Activated CD8-positive, alpha-beta T cell treated with anti-CD3 and anti-CD28 coated beads, Interleukin-2, amount 10 ng/mL, durations not matched to agents 7 days and 5 days (primary cell): ENCODE measurements at places on chromosomes 6 and 20.

GRCh38 chr20:63707558-63708300 is at the start of the genes ARFRP1 and ZGPAT:
TSS of gene ARFRP1 (minus strand) at chr20:63707976. CDS start at chr20:63707091, 885 bp downstream.
TSS of gene ZGPAT (plus strand) at chr20:63708039. CDS start at chr20:63708581, 542 bp downstream.
- peak; percentile 90 for DNase-seq
- no peaks in the 10 kb centered on the region for H3K27me3 ChIP-seq
- H3K36me3 ChIP-seq = peaks cover 65% of the 10 kb centered on the region
- peaks cover 44% of the 10 kb centered on the region for H3K4me1 ChIP-seq
- peak within 1 kb of the TSS; percentile 90 for H3K4me3 ChIP-seq

DNA sequence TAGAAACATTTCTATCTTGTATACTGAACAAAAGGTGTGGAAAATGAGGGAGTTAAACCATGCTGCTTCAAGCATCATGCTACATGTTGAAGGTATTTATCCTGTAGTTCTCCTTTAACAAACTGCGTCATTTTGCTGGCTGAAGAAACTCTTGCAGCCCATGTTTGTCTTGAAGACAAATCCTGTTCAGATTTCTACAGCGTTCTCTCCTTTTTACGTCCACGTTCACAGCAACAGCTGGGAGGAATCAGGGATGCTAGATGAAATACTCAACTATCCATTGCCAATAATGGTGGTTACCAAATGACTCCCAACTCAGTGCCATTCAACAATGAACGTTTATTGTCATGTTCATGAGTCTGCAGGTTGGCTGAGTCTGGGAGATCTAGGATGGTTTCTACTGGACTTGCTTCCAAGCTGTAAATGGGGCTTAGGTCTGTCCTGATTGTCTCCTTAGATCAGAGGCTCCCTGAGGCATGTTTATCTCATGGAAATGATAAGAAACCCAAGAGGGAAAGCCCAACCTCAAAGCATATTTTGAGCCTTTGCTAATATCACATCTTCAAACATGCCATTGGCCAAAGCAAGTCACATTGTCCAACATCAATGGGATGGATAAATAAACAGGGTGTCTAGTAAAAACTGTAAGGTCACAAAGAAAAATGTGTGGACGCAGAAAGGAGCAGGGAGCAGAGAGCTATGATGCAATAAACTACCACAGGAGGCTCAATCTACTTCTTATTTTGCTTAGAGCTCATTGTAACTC is 2.7 kb upstream of the PLCB1 start:
- no peaks in the 10 kb centered on the region for H3K36me3 ChIP-seq
- no peak overlapping the region for H3K4me3 ChIP-seq
- H3K27ac ChIP-seq = no peak overlapping the region
- peaks cover 17% of the 10 kb centered on the region for H3K4me1 ChIP-seq

DNA sequence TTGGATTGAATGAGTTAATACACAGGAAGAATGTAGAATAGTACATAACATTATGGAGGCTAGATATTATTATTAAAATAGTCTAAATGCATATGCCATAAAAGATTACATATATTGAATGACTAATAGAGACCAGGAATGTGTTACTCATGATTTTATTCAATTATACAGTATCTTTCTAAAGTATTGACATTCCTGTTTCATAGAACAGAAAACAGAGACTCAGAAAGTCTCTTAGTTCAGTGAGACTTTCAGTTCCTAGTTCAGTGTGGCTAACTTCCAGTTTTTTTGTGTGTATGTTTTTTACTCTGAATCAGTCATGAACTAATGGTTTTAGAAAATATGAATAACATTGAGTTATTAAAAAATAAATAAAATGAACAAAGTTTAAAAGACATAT is 34.6 kb upstream of the TMEM244 start:
- peaks cover 5% of the 10 kb centered on the region for H3K27me3 ChIP-seq
- DNase-seq = no peak
- H3K4me1 ChIP-seq = no peaks in the 10 kb centered on the region
- H3K4me3 ChIP-seq = no peak overlapping the region

GRCh38 chr6:157520596-157521361 is 139.8 kb downstream of the ZDHHC14 start:
- DNase-seq = no peak
- no peak overlapping the region for H3K27ac ChIP-seq
- peaks cover 11% of the 10 kb centered on the region for H3K36me3 ChIP-seq
- no peak overlapping the region for H3K4me3 ChIP-seq

- peaks cover 6% of the 10 kb centered on the region for H3K4me1 ChIP-seq
- H3K27me3 ChIP-seq = peaks cover 16% of the 10 kb centered on the region
- no peak overlapping the region for H3K4me3 ChIP-seq
Measured at GRCh38 chr6:93424303-93425064, 5.1 kb upstream of the EPHA7 start.

DNA sequence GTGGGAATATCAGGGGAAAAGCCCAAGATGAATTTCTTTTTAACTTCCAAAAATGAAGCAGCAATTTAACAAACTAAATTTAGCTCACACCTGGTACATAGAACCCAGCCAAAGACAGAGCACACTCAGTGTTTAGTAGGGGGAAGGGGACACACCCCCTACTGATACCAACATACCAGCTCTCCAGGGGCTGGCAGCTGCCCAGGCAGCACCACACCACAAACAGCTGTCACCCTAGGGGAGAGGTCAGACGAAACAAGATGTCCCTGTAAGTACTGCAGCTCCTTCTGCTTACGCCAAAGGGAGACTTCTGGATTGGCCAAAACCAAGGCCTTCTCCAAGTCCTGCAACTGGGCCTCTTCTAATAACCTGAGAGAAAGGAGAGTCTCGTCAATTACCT is 26.0 kb downstream of the MDN1 start:
- H3K27me3 ChIP-seq = no peaks in the 10 kb centered on the region
- H3K27ac ChIP-seq = peak overlapping the region; percentile 92
- H3K4me3 ChIP-seq = peak overlapping the region; percentile 51
- DNase-seq = no peak
- H3K4me1 ChIP-seq = peaks cover 40% of the 10 kb centered on the region

GRCh38 chr6:18488526-18489270 is 101.5 kb downstream of the RNF144B start:
- no peak overlapping the region for H3K27ac ChIP-seq
- H3K4me3 ChIP-seq = no peak overlapping the region
- no peaks in the 10 kb centered on the region for H3K27me3 ChIP-seq
- no peak for DNase-seq

- no peak for DNase-seq
- no peak overlapping the region for H3K4me3 ChIP-seq
- H3K4me1 ChIP-seq = no peaks in the 10 kb centered on the region
- peaks cover 9% of the 10 kb centered on the region for H3K27me3 ChIP-seq
Measured at GRCh38 chr6:113901482-113901881, 44.3 kb downstream of the MARCKS start.

DNA sequence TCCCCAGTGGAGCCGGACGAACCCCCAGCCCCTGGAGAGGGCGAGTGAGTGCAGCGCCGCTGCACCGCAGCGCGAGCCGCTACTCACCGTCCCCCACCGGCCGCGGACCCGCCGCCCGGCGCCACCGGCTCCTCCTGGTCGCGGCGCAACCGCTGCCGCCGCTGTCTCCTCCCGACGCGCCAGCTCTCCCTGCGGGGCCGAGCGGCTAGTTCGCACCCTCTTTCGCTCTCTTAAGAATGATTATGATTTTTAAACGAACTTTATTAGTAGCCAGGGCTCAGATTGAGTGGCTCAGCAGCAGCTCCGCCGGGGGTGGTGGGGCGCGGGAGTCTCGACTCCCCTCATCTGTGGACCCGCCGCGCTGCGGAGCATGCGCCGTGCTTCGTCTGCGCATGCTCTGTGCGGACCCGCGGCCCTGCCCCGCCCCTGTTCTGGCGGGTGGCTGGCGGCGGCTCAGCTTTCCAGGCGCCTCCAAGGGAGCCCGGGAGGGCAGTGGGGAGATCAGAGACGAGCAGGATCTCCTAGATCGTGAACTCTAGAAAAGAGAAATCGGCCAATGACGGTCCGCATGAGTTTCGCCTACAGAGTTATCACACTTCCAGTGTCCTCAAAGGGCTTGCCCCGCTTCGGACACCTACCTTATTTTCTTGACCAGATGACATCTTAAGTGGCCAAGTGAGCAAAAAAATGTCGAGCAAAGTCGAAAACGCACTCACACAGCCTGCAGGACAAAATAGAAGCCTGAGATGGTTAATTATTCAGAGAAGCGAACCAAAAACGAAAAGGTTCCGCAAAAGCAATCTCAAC is at the start of gene RAB23:
Gene RAB23 (minus strand): TSS at position 372 of the 807 bp plus-strand sequence. CDS start 11,927 bp downstream, outside the sequence.
- peak; percentile 80 for DNase-seq
- peaks cover 48% of the 10 kb centered on the region for H3K27me3 ChIP-seq
- H3K4me3 ChIP-seq = peak within 1 kb of the TSS; percentile 92
- peaks cover 3% of the 10 kb centered on the region for H3K36me3 ChIP-seq

DNA sequence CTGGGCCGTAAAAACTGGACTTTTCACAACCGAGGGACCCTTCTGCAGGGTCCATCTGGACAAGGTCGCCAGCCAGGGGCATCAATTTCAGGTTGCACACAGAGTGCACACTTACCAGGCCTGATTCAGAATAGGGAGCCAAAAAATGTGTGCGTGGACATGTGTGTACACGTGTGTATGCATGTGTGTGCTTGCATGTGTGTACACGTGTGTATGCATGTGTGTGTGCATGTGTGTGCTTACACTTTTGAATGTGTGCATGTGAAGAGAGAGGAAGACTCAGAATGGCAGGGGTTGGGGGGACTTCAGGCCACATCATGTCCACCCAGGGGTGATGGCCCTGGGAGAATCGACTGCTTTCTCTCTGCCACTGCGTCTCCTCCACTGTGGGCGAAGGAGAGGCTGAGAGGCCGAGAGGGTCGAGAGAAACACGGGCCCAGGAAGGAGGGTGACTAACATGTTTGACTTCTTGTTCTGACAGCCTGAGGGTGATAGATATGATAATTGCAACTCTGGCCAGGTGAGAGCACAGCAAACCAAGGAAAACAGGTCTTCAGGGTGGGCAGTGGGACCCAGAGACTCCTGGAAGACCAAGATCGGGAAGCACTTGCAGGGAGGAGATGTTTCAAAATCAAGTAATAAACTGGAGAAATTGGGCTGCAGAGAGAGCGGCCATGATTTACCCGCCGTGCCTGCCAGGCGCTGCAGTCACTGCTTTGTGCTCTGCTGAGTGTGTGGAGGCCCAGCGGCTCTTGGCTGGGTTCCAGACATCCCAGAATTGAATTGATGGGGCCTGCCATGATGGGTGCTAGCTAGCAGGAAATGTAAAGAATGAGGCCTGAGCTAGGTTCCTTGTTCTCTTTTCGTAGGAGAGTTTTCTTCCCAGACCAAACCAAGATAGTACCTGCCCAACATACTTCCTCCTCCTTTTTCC is 310.8 kb downstream of the QKI start:
- H3K4me1 ChIP-seq = no peaks in the 10 kb centered on the region
- no peak overlapping the region for H3K27ac ChIP-seq
- no peak for DNase-seq

GRCh38 chr6:126182650-126183311 is 157.1 kb upstream of the CENPW start:
- no peaks in the 10 kb centered on the region for H3K36me3 ChIP-seq
- no peak overlapping the region for H3K27ac ChIP-seq
- no peak overlapping the region for H3K4me3 ChIP-seq

DNA sequence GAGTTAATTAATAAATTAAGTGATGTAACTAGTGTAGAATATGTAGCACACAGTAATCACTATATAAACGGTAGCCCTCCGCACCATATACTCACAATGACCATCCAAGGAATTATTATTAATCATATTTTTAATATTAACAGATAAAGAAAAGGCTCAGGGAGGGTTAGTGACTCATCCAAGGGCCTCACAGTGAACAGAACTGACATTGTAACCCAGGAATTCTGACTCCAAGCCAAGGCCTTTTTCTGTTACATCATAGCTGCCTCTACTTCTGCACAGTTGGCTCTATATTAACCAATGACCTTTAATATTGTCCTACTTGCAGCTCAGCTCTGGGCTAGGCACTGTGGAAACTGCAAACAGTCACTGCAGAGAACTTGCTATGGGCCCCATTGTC is 117.5 kb upstream of the SIRPG start:
- H3K27ac ChIP-seq = no peak overlapping the region
- peaks cover 12% of the 10 kb centered on the region for H3K4me1 ChIP-seq
- peaks cover 11% of the 10 kb centered on the region for H3K27me3 ChIP-seq
- no peak for DNase-seq
- no peaks in the 10 kb centered on the region for H3K36me3 ChIP-seq
- no peak overlapping the region for H3K4me3 ChIP-seq

- peak overlapping the region; percentile 92 for H3K27ac ChIP-seq
- no peaks in the 10 kb centered on the region for H3K27me3 ChIP-seq
Measured at GRCh38 chr6:159693894-159694545, 979 bp upstream of the SOD2 start.

GRCh38 chr20:62274332-62274950 is 28.4 kb upstream of the ADRM1 start:
- H3K4me3 ChIP-seq = no peak overlapping the region
- DNase-seq = no peak
- H3K4me1 ChIP-seq = no peaks in the 10 kb centered on the region
- peaks cover 7% of the 10 kb centered on the region for H3K36me3 ChIP-seq

GRCh38 chr20:32057656-32058184 is 5.7 kb downstream of the HCK start:
- H3K4me3 ChIP-seq = no peak overlapping the region
- H3K4me1 ChIP-seq = peaks cover 8% of the 10 kb centered on the region
- peaks cover 29% of the 10 kb centered on the region for H3K27me3 ChIP-seq
- H3K27ac ChIP-seq = no peak overlapping the region
- DNase-seq = no peak

GRCh38 chr6:105873799-105874198 is 212.3 kb upstream of the PRDM1 start:
- peaks cover 2% of the 10 kb centered on the region for H3K36me3 ChIP-seq
- DNase-seq = no peak
- H3K27ac ChIP-seq = no peak overlapping the region
- H3K27me3 ChIP-seq = peaks cover 29% of the 10 kb centered on the region
- no peaks in the 10 kb centered on the region for H3K4me1 ChIP-seq

- no peaks in the 10 kb centered on the region for H3K4me1 ChIP-seq
- no peaks in the 10 kb centered on the region for H3K36me3 ChIP-seq
Measured at GRCh38 chr6:116217069-116217468, 36.8 kb downstream of the TSPYL4 start.

DNA sequence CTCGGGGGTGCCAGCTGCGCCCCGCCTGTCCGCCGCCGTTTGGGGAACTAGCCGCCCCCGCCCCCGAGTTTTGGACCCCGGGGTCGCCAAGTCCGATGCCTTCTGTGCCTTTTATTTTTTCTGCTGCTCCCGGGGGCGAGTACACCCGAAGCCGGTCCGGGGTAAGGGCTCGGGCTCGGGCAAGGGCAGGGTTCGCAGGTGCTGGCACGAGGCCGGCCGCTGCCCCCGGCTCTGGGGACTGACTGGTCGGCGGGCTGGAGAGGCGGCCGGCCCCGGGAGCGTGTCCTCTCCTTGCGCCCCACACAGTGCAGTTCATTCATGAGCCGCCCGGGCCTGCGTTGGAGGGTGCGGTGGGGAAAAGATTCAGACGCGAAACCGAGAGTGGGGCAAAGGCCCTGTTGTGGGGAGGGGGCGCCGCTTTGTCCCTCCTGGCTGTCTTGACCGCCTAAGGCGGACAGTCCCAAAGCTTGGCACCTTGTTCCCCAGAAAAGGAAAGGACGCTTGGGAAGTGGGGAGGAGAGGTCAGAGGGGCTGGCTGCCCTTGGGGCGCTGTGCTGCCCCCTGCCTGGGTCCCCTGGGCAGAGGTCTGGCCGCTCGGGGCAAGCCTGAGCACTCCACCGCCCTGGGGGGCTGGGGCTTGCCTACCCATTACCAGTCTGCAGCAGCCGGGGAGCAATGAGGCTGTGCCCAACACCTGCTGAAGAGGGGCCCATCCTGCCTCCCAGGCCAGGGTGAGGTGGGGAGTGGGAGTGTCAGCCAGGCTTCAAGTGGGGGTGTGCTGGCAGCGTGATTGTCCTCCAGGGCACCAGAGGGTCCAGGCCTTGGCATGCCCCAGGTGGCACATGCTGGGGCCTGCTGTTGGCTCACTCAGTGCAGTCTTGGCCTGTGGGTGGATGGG is 915 bp downstream of the TMEM63B start:
- peak overlapping the region; percentile 72 for H3K4me3 ChIP-seq
- H3K4me1 ChIP-seq = peaks cover 47% of the 10 kb centered on the region
- no peak overlapping the region for H3K27ac ChIP-seq
- peak; percentile 33 for DNase-seq
